SK-N-SH (cell line): ENCODE measurements at places on chromosomes 7 and 10.

DNA sequence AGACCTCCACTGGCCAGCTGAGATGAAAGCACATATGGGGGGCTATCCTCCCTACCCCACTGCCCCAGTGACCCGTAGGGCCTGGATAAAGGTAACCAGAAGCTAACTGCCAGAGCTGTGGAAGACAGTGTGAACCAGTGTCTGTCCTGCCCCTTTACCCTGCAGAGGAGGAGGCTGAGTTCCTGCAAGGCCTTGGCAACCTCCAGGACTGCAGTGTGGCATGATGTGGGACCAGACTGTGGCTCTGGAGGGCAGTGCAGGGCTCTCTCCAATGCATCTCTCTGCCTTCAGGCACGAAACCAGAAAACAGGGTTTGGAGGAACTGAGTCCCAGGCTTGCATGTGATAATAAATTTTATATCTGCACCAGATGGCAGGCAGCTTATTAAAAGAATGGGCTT, 93.1 kb downstream of the EPC1 start:
- DNase-seq, result no peak

GRCh38 chr7:32275216-32276009, 205.2 kb upstream of the PDE1C start:
- DNase-seq, result no peak

DNA sequence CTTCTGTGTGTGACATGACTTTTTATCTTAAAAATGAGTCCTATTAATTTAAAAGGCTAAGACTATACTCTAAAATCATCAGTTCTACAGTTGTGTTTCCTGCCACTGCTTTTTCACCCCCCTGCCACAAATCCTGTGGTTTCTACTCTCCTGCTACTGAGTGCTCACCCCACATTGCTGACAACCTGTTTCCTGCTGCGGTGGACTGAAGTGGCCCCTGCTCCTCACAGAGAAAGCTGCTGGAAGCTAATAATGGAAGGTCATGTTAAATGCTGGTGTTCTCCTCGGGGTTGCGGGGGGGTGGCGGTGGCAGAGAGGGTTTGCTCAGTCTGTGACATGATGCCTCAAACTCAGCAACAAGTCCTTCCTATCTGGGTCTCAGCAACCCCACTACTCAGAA, 113.2 kb upstream of the INHBA start:
- DNase-seq, result no peak

DNA sequence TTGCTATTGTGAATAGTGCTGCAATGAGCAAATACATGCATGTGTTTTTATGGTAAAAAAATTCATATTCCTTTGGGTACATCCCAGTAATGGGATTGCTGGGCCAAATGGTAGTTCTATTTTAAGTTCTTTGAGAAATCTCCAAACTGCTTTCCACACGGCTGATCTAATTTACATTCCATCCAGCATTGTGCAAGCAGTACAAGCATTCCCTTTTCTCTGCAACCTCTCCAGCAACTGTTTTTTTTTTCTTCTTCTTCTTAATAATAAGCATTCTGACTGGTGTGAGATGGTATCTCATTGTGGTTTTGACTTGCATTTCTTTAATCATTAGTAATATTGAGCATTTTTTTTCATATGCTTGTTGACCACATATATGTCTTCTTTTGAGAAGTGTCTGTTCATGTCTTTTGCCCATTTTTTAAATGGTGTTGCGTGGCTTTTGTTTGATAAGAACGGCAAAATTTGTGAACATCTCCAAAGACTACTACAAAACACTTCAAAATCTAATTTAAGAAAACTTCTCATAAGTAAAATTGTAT, 136.1 kb upstream of the MYO3A start:
- no peak for DNase-seq

- peak; percentile 39 for DNase-seq
Observed at GRCh38 chr7:92880212-92881090, 44.1 kb upstream of the CDK6 start.

GRCh38 chr10:89750441-89750840, 49.1 kb downstream of the KIF20B start:
- DNase-seq, result no peak

- no peak for DNase-seq
Observed at GRCh38 chr10:33274096-33274785, 60.2 kb downstream of the NRP1 start.

- DNase-seq, result no peak
Observed at GRCh38 chr10:106614293-106614692, 550.2 kb downstream of the SORCS1 start.

DNA sequence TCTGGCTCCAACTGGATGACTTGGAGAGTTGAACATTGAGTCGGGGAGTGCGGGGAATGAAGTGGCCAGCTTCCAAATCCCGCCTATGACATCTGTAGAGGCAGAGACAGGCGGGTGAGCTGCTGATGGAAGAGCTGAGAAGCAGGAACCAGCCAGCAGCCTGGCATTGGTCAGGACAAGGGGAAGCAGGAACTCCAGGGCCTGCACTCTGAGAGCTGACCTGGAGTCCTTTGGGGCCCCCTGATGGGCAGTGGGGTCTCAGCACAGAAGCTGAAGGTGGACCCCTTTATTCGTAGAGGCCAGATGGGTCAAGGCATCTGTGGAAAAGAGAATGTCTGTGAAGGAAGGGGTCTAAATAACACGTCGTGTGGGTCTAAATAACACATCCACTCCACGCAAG, 57.0 kb downstream of the SEC61G start:
- no peak for DNase-seq

DNA sequence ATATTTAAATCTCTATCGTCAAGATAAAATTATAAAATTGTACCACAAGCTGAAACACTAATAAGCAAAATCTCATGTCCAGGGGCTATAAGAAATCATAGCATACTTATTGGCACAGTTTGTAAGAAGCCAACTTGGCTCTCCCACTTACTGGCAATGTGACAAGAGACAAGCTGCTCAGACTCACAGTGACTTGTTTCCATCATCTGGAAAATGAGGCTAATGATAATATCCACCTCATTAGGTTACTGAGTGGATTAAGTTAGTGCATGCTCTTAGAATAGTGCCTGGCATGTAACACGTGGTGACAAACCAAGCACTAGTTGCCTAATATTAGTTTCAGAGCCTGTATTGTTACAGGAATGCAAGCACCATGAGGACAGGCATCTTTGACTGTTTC, 234.4 kb downstream of the GLI3 start:
- DNase-seq, result no peak

DNA sequence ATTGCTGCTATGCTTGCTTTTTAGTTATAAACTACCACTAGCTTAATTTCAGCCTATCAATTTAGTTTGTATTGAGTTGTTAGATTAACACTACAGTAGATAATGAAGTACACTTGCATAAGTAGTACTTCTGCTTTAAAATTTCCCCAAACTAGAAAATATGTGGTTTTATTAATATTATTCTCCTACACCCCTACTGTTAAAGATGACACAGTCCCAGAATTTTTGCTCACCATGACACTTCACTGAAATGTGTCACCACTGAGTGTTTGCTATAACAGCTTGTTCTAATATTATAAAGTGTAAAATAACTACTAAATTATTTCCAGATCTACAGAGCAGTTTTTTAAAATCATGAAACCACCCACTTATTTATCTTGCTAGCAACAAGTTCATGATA, 31.6 kb downstream of the RHEB start:
- DNase-seq, result no peak

DNA sequence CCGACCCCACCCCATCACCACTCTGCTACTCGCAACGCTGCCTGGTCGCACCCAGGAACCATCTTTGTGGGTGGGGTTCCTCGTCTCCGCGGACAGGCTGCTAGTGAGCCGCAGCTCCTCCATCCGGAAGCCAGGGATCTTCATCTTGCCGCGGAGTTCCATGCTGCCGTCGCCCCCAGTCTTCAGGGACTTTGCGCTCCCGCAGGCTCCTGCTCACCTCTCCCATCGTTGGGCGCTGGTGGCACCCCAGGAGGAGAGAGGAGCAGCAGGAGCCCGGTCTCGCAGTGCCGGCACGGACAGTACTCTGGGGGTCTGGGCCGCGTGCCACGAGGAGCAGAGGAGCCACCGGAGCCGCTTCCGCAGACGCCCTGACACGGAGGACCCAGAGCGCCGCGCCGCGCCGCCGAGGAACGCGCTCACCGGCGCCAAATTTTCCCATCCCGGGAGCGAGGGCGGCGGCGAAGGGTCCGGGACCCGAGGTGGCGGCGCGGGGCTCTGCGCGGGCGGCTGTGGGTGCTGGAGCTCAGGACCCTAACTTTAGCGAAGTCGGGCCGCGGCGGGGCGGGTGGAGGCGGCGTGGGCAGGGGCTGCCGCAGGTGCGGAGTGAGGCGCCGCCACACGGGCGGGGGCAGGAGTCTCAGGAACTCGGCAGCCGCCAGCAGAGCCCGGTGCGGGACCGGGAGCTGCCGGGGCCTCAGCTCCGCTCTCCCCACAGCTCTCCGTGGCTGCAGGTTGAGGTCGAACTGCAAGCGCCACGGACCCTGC, 750.1 kb upstream of the SORCS1 start:
- peak; percentile 74 for DNase-seq

GRCh38 chr7:127383123-127383835, 9.2 kb downstream of the ZNF800 start:
- no peak for DNase-seq

- no peak for DNase-seq
Observed at GRCh38 chr7:125934955-125935354, 1005.3 kb upstream of the POT1 start.

DNA sequence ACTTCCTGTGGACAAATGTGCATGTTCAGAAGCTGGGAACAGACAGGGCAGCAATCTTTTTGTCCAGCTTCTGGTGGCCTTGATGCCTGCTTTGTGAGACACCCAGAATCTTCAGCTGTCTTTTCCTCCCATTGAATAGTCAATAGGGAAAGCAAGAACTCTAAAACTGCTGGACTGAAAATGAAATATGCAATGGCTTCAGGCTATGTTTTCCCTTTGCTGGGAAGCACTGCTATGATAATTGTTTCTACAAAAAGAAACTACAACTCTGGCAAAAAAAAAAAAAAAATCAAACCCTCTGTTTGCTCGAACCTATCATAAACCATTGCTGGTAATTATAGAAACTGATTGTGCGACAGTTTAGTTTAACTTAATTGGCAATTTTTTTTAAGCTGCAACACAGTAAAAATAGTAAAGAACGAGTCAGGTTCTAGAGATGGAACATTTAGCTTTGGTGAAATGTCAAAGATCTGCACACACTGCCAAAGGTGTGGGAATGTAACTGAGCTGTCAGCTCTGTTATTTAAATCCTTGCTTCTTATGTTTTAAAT, 79.1 kb upstream of the NEUROD6 start:
- DNase-seq, result no peak

GRCh38 chr7:77565917-77566316, 28.8 kb downstream of the PTPN12 start:
- DNase-seq, result no peak

DNA sequence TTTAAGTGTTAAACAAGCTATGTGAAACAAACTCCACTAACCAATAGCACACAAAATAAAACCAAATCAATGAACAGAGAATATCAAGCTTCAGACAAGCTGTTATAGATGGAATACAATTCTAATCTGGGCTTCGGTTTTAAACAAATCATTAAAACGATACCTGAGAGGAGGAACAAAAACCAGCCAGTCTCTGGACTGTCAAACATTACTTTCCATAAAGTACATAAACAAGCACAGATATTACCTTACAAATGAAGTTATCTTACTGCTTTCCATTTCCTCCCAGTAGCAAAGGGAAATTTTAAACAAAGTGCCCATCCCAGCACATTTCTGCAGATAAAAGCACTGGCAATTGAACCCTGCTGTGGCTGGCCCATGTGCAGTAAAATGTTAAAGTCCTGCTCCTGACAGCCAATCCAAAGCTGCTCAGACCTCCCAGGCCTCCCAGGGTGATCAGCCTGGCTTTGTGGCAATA, 128.0 kb downstream of the NRCAM start:
- no peak for DNase-seq

GRCh38 chr10:129272176-129272575, 194.9 kb upstream of the MGMT start:
- DNase-seq, result no peak

DNA sequence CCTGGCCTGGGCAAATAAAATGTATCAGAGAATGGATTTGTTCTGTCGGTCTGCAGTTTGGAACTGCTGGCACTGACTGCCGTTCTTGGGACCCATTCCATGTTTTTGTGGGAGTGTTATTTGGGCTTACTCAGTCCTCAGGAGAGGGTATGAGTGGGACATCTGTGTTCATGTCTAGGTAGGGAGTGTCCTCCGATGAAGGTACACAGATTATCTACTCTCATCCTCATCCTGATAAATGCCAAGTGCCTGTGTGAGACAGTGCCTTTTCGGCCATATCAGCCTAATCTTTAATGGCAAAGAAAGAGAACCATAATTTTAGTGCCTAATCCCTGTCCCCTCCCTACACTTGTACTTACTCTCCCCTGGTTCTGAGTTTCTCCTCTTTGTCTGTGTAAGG, 409.4 kb downstream of the REEP3 start:
- DNase-seq, result no peak

GRCh38 chr7:156725073-156725472, 84.5 kb downstream of the RNF32 start:
- no peak for DNase-seq

DNA sequence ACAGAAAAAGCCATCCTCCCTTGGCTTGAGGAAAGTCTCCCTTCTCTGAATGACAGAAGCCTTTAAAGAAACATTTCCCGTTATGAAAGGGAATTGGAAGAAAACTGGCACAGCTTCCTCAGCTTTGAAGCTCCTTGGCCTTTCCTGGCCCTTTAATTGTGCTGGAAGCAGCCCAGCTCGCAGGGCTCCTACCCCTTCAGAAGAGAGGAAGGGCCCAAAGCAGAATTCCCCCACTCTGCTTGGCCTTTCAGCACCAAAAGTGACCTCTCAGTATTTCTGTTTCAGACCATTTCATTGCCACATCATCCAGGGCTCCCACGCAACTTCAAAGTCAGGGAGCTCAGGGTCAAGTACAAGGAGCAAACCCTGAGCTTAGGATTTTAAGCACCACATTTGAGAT, 4.2 kb downstream of the AFAP1L2 start:
- DNase-seq, result no peak

GRCh38 chr10:116178086-116178605, 94.9 kb downstream of the GFRA1 start:
- no peak for DNase-seq

DNA sequence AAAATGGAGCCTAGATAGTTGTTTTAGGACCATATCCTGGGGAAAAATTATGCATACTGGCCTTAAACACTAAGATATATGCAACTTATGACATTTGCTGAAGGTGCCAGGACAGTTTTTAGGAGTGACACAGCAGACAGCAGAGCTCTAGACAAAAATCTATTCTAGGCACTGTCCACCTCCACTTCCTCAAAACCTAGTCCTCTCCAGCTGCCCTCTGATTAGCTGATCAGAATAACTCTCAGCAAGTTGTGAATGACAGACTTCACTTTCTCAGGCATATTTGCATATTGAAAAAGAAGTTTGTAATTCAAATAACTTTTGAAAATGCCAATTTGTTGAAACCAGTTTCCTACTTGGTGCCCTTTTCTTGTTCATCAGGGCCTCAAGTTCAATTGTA, 152.3 kb upstream of the STEAP4 start:
- DNase-seq, result no peak

DNA sequence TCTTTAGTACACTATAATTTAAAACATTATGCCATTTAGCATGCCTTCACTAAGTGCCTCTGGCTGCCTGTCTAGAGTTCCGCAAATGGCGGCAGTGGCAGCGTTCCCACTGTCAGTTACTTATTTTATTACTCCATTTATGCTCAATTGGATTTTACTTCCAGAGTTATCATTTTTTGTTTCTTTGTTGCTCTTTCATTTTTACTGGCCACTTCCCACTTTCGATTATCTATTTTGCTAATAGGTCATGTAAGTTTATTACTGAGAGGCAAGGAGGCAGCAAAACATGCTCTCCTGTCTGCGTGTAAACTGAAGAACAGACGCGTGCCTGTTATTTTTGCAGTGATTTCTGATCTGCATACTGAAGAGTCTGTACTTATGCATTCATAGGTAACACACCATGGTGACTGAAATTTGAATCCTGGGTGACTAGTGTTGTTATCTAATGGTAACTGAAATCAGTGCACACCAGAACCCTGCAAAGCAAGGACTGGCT, 23.1 kb downstream of the KDM7A start:
- peak; percentile 31 for DNase-seq
